Stimulated activated CD8-positive, alpha-beta memory T cell treated with anti-CD3 and anti-CD28 coated beads, Interleukin-7, amount 100 ng/mL, for 1 hour (primary cell): ENCODE measurements at places on chromosomes 7 and 10.

- no peak for DNase-seq
Measured at GRCh38 chr10:9069136-9069535, 1014.6 kb downstream of the GATA3 start.

DNA sequence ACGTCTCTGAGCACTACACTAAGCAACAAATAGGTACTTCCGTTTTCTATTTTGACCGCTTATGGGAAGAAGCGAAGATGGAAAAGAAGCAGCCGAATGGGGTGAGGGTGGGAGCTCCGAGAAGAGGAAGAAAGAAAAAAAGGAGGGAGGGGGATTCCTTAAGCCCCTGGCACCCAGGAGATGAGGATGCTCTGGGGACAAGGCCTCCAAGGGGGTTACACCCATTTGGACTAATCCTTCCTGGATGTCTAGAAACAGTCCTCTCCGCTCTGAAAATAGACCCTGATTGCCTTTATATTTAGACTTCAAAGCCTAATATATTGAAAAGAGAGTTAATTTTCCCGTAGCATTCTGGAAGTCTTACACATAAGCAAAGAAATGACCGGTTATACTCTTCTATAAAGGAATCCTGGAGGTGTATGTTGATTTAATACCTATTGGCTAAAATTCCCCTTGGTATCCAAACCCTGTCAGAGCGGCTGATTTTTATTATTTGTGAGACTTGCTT, 676 bp upstream of the HTR7 start:
- no peak for DNase-seq

GRCh38 chr10:64690194-64690593, 1169.0 kb downstream of the REEP3 start:
- no peak for DNase-seq

DNA sequence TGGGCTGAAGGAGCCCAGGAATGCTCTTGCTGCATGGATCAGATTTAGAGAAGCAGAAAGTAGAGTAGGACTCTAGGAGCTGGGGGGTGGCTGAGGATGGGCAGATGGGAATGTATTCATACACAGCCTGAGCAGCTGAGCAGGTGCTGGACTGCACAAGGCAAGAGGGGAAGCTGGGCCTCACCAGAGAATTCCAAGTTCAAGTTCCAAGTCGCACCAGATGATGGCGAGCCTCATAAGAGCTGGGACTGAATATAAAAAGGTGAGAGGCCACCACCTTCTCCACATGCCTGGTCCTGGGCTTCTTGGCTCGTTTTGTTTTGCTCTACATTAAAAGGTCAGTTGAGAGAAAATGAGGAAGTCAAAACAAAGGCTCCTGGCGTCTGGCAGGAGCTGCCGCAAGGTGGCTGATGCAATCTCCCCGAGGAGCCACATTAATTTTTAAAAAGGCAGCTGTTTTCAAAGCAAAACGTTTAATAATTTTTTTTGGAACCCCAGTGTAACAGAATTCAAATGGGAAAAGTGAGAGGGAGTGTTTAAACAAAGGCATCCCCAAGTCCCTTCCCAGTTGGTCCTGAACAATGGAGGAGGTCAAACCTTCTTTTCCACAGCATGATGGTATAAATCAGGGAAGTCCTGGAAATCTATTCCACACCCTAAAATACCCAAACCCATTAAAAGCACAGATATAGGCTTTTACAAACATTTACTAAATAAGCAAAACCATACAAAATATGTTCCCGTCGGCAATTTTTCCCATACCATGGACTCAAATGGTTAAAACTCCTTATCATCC, 9.5 kb downstream of the CYREN start:
- DNase-seq = no peak

DNA sequence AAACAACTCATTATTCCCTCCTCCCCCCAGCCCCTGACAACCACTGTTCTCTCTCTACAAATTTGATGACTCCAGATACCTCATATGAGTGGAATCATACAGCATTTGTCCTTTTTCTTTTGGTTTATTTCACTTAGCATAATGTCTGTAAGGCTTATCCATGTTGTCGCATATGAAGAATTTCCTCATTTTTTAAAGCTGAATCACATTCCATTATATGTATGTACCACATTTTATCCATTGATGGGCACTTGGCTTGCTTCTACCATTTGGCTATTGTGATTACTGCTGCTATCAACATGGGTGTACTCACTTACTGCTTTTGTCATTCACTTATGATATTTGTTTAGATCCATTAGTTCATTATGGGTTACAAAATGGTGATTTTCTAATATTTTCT, 112.8 kb downstream of the BUB3 start:
- no peak for DNase-seq

DNA sequence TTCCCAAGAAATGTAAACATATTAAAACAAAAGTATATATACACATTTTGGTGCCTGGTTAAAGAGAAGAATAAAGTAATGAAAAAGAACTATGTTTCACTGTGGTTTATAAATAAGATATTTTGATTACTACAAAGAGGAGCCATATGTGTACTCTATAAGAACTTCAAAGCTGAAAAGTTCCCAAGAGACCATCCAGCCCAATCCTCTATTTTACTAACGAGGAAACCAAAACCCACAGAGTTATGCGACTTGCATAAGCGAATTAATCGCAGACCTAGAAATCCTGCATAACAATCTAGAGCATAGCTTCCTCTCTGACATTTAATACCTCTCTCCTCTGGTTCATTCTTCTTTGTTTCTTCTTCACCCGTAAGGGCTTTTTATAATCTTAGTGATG, 937.1 kb downstream of the CNTNAP2 start:
- no peak for DNase-seq

DNA sequence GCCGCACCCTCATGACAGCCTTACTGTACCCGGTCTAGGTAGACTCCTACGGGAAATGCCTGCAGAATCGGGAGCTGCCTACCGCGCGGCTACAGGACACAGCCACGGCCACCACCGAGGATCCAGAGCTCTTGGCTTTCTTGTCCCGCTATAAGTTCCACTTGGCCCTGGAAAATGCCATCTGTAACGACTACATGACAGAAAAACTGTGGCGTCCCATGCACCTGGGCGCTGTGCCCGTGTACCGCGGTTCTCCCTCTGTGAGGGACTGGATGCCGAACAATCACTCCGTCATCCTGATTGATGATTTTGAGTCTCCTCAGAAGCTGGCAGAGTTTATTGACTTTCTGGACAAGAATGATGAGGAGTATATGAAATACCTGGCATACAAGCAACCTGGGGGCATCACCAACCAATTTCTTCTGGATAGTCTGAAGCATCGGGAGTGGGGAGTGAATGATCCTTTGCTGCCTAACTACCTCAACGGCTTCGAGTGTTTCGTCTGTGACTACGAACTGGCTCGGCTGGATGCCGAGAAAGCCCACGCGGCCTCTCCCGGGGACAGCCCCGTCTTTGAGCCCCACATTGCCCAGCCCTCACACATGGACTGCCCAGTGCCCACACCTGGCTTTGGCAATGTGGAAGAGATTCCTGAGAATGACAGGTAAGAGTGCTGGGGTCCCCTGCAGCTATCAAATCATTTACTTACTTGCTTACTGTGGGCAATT, 8.5 kb upstream of the CHCHD1 start:
- no peak for DNase-seq

DNA sequence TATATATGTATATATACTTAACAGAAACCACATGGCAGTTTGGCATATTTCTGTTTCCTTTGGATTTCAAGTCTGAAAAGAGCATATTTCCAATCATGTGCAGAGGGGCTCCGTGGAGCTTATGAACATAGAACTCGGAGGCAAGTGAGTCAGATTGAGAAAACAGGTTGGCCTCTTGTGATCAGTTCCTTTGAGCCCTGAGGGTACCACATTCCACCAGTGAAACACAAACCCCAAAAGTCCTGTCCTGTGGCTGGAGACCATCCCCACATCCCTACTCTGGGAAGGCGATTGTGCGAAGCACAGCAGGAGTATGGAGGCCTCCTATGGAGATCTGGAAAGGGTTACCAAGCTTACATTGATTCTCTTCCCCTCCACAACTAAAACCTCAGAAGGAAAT, 196.7 kb upstream of the TMEM72 start:
- DNase-seq = no peak

- no peak for DNase-seq
Measured at GRCh38 chr10:74842301-74842954, 16.0 kb downstream of the KAT6B start.

GRCh38 chr7:6248581-6248980, 23.8 kb downstream of the CYTH3 start:
- no peak for DNase-seq

GRCh38 chr7:42549866-42550485, 313.0 kb upstream of the GLI3 start:
- DNase-seq = no peak

DNA sequence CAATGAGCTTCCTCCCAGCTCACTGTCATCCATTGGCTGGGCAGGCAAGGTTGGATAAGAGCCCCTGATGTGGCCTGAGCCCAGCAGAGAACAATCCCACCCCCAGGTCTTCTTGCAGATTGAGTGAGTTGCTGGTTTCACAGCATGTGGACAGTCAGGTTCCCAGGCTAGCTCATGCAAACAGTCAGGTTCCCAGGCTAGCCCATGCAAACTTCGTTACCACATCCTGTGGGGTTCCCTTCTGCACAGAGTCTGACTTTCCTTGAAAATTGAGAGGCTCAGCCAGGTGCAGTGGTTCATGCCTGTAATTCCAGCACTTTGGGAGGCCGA, 67.1 kb downstream of the TMEM130 start:
- no peak for DNase-seq

DNA sequence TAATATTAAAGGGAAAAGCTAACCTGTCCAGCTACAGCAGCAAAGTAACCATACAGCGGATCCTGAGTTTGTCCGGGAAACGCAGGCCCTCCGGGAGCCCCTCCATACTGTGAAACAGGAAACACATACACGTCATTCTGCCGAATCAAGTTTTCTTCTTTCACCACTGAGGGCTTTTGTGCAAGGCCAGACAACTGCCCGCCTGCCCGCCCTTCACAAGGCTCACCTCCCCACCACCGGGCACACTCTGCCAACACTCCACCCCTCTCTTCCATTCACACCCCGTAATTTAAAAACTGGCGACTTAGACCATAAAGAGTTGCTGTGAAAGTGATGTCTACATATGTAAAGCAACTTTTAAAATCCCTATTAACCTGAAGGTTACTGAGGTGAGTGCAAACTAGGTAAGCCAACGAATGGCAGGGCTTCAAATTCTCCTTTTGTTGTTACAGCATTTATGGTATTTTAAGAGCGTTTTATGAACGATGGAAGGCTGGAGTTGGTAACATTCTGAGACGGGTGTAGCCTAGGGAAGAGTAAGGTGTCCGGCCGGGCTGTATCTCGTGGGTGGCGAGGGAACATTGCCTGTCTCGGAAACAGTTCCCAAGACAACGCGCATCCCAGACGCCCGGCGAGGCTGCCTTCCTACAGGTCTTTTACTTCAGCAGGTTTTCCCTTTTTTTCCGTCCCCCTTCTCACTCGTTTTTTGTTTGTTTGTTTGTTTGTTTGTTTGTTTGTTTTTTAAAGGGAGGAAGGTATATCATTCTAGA, 817 bp downstream of the SRI start:
- DNase-seq = no peak

DNA sequence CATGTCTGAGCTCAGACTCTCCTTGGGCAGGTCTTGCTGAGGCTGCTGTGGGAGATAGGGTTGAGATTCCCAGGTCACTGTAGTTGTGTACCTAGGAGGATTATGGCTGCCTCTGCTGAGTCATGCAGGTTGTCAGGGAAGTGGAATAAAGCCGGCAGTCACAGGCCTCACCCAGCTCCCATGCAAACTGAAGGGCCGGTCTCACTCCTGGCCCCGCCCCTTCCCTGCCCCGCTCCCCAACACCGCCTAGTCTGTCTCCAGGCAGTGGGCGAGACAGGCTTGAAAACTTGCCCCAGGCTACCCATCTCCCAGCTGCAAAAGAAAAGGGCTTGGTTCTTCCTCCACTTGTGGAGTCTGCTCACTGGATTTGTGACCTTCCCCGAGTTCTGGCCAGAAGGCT, 41.6 kb upstream of the SDHAF3 start:
- DNase-seq = no peak

- DNase-seq = peak; percentile 63
Measured at GRCh38 chr7:92833766-92834506, 2.4 kb downstream of the CDK6 start.

GRCh38 chr10:131841131-131841660, 59.6 kb upstream of the PPP2R2D start:
- no peak for DNase-seq

DNA sequence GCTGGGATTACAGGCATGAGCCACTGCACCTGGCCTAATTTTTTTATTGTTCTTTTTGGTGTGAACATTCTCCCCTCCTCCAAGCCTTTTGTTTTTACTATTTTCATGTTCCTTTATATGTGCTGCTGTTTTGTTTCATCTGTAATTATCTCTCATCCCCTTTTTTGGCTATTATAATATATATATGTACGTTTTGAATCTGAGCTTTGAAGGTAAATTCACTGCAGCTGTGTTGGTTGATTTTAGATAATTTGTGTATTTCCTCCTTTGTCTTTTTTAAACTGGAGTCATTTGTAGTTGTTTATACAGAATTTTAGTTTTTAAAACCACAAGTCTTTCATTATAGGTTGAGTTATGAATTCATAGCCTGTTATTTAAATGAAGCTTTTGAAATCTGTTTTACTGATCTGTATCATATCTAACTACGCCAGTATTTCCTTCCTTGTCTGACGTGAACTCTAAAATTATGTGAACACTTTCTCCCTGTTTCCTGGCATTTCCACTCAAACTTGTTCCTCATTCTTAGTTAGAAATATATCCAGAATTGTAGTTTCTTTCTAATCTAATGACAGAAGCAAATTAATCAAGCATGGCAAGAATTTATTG, 54.9 kb downstream of the PTEN start:
- no peak for DNase-seq

DNA sequence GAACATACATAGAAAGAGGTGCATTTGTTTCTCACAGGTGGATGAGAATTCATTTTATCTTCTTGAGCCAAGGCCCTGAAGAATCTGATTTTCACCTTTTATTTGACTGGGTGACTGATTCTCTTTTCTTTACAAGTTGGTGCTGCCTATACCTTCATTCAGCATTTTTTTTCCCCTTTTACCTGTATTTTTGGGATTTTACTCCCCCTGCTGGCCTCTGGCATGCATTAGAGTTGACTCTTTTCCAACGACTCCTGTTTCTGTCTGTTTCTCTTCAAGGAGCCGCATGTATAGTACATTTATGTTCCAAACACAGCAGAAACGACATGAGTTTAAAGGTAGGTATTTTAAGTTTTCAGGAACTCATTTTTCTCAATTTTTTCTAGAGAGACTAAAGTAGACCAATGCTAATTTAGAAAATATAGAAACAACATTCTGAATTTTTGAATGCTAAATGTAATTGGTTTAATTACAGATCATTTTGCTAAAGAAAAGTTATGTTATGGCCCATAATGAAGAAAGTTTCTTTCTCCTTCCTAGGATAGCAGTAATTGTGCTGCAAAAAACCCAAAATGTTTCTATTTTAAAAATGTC, 149.8 kb upstream of the HDAC9 start:
- DNase-seq = no peak

- DNase-seq = no peak
Measured at GRCh38 chr10:112446055-112446854, 459 bp downstream of the ZDHHC6 start.

GRCh38 chr10:24951201-24952142, 934 bp downstream of the PRTFDC1 start:
- no peak for DNase-seq

- no peak for DNase-seq
Measured at GRCh38 chr10:96389785-96390184, 31.0 kb upstream of the OPALIN start.
